ENCODE measurements at places on chromosomes 2 and 18. TPM values are rescaled to one million over a fixed set of nuclear protein-coding genes. Genes with fewer than 3 reads are reported as not detected.

Gene RELCH
- 46.5 TPM for total RNA-seq

Gene AQP12B
- total RNA-seq, result not detected

Gene ZC3H6
- 24.4 TPM for total RNA-seq

GRCh38 chr2:216056739-216057138 lies 24.9 kb downstream of the PECR start:
- no peaks in the 10 kb centered on the region for H3K27me3 ChIP-seq
- H3K27ac ChIP-seq, result peak overlapping the region; percentile 97
- peaks cover 10% of the 10 kb centered on the region for H3K4me1 ChIP-seq
- H3K4me3 ChIP-seq, result no peak overlapping the region
- no peak for DNase-seq

- H3K36me3 ChIP-seq, result no peaks in the 10 kb centered on the region
- peaks cover 16% of the 10 kb centered on the region for H3K4me1 ChIP-seq
- DNase-seq, result no peak
- peak overlapping the region; percentile 78 for H3K4me3 ChIP-seq
- peak overlapping the region; percentile 59 for H3K27ac ChIP-seq
Observed at GRCh38 chr2:182715121-182715891, 751 bp upstream of the DNAJC10 start.

GRCh38 chr2:28909655-28910353 lies 15.3 kb downstream of the WDR43 start:
- H3K27ac ChIP-seq, result no peak overlapping the region
- no peaks in the 10 kb centered on the region for H3K4me1 ChIP-seq

DNA sequence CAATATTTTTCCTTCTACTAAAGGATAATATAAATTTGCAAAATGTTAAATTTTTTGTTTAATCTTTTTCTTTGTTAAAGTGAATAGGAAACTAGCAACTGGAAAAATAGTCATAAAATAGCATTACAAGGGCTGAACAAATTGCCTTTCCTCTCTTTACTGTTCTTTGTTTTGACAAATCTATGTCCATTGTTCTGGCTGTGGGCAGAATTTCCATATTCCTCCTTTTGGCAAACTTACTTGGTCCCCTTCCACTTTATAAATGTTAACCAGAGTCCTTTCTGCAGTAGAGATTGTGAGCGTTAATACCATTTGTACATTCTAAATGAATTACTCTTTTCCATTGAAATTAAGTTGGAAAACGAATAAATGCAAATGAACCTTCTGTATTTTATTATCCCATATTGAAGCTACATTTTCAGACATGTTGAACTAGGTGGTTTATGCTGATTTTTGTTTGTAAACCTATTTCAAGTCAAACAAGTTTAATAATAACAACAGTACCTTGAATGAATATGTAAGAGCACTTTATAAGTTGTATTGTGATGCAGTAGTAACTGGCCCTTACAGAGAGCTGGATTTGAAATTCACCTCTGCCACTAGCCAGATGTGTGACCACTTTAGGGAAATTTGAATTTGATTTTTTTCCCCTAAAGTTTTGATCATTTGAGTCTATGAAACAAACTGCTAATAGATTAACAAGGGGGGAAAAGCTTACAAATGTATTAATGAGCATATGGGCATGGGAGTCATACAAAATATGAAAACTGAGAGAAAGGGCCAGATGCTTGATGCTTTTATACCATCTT lies 3.3 kb downstream of the RNF125 start:
- no peak for DNase-seq
- peak overlapping the region; percentile 31 for H3K27ac ChIP-seq
- no peak overlapping the region for H3K4me3 ChIP-seq
- H3K27me3 ChIP-seq, result no peaks in the 10 kb centered on the region

DNA sequence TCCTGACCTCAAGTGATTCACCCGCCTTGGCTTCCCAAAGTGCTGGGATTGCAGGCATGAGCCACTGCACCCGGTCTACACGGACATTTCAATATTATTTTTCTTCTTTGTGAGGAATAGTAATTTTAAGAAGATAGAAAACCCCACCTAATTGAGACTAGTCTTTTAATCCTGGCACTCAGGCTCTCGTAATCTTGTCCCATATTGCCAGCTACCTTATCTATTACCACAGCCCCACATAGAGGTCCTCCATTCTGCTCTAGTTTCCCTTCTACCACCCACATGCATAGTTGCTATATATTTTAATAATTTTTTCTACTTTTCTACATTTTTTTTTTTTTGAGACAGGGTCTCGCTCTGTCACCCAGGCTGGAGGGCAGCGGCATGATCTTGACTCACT lies 9.5 kb upstream of the USP14 start:
- peaks cover 12% of the 10 kb centered on the region for H3K27me3 ChIP-seq
- no peak for DNase-seq
- no peak overlapping the region for H3K4me3 ChIP-seq
- H3K4me1 ChIP-seq, result no peaks in the 10 kb centered on the region
- H3K36me3 ChIP-seq, result no peaks in the 10 kb centered on the region
- no peak overlapping the region for H3K27ac ChIP-seq

- DNase-seq, result no peak
- H3K27me3 ChIP-seq, result peaks cover 3% of the 10 kb centered on the region
- no peak overlapping the region for H3K27ac ChIP-seq
- no peak overlapping the region for H3K4me3 ChIP-seq
- no peaks in the 10 kb centered on the region for H3K36me3 ChIP-seq
Observed at GRCh38 chr2:70574618-70575017, 21.0 kb upstream of the TGFA start.

GRCh38 chr2:25363733-25364132 lies 22.0 kb upstream of the DNMT3A start:
- no peaks in the 10 kb centered on the region for H3K27me3 ChIP-seq
- no peak for DNase-seq
- no peaks in the 10 kb centered on the region for H3K36me3 ChIP-seq
- no peak overlapping the region for H3K4me3 ChIP-seq
- peaks cover 28% of the 10 kb centered on the region for H3K4me1 ChIP-seq

DNA sequence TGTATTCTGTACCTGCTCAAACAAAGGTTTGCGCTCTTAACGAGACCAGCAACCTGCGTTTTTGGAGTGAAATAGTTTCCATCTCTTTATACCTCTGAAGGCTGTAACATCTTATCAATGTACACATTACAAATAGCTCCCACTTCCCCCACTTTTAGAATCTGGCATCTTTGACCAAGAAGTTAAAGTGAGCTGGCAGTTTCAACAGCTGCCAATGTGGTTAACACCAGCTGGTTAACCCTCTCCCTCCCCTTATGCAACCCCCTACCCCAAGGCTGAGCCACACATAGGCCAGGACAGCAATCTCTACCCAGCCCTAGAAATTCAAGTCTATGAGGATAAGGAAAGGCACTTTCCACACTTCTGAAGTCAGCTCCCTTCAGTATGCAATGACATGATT lies 2.2 kb upstream of the SERTAD2 start:
- peaks cover 20% of the 10 kb centered on the region for H3K4me1 ChIP-seq
- no peaks in the 10 kb centered on the region for H3K27me3 ChIP-seq
- H3K4me3 ChIP-seq, result no peak overlapping the region
- H3K27ac ChIP-seq, result peak overlapping the region; percentile 83
- no peak for DNase-seq
- H3K36me3 ChIP-seq, result no peaks in the 10 kb centered on the region

Measured in T-cell (primary cell).